Astrocyte (in vitro differentiated cells and primary cell): ENCODE measurements at places on chromosomes 1 and 21. TPM values are rescaled to one million over a fixed set of nuclear protein-coding genes. Genes with fewer than 3 reads are reported as not detected.

PGBD5 gene
- total RNA-seq: 14.7 and 22.4 TPM in 2 replicates

NTRK1 gene
- 0.10 and 0.27 TPM in 2 replicates for total RNA-seq

PAQR6 gene
- 6.4 and 7.2 TPM in 2 replicates for total RNA-seq

SUSD4 gene
- total RNA-seq: 9.2 and 18.8 TPM in 2 replicates

COL6A1 gene
- 131 and 173 TPM in 2 replicates for total RNA-seq

GJC2 gene
- 1.1 and 1.4 TPM in 2 replicates for total RNA-seq

MNDA gene
- total RNA-seq: not detected in 2 replicates

RPS27 gene
- total RNA-seq: 1,010 and 1,149 TPM in 2 replicates

CHI3L2 gene
- 0.65 TPM in 1 of 2 replicates, not detected in the other for total RNA-seq

HMGCS2 gene
- total RNA-seq: not detected in 2 replicates

GJA4 gene
- not detected in 2 replicates for total RNA-seq

HCRTR1 gene
- not detected in 2 replicates for total RNA-seq

GRCh38 chr1:43443197-43443946 lies 10.4 kb downstream of the HYI start:
- no peak overlapping the region for H3K4me3 ChIP-seq
- DNase-seq: no peak
- H3K36me3 ChIP-seq: peaks cover 36% of the 10 kb centered on the region
- no peaks in the 10 kb centered on the region for H3K27me3 ChIP-seq

DNA sequence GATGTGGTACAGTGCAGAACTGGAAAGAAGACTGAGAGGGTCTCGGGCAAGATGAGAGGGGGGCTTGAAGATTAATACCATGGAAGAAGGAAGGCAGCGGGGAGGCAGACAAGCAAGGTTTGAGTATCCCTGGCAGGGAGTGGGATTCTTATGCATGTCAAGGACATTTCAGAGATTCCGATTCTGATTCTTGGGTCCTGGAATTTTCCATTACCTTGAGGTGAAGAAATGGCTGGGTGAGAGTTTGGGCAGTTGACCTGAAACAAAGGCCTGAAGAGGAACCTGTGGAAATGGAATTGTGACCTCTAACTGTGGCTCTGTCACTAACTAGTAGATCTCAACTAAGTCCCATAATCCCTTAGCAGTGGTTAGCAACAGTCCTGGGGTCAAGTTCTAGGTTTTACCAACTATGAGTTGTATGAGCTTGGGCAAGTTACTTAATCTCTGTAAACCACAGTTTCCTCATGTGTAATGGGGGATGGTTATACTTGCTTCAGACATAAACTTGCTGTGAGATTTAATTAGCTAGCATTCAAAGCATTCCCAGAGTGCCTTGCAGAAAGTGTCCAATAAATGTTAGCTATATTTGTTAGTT lies 8.6 kb upstream of the ACTN2 start:
- no peak overlapping the region for H3K4me3 ChIP-seq
- H3K27me3 ChIP-seq: no peaks in the 10 kb centered on the region
- H3K36me3 ChIP-seq: no peaks in the 10 kb centered on the region
- H3K27ac ChIP-seq: no peak overlapping the region

DNA sequence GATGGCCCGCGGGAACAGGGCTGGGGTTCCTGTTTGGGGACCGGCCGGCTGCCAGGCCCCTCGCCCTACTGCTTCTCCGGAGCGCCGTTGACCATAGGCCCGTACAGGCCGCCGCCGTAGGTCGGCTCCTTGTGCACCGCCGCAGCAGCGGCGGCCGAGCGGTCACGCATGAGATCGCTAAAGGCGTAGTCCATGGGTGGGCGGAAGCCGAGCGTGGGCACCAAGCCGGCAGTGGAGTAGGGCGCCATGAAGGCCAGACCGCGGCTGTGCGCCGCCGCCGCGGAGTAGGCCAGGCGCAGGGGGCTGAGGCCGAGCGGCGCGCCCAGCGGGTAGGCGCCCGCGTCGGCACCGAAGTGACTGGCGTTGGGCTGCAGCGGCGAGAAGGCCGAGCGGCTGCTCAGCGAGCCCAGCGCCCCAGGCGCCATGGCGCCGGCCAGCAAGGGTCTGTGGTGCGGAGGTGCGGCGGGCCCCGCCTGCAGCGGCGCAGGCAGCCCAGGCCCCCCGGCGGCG lies 4.6 kb downstream of the DMRTA2 start:
- H3K27me3 ChIP-seq: peaks cover 88% of the 10 kb centered on the region
- no peaks in the 10 kb centered on the region for H3K36me3 ChIP-seq
- peaks cover 6% of the 10 kb centered on the region for H3K4me1 ChIP-seq
- H3K4me3 ChIP-seq: peak overlapping the region; percentile 33

DNA sequence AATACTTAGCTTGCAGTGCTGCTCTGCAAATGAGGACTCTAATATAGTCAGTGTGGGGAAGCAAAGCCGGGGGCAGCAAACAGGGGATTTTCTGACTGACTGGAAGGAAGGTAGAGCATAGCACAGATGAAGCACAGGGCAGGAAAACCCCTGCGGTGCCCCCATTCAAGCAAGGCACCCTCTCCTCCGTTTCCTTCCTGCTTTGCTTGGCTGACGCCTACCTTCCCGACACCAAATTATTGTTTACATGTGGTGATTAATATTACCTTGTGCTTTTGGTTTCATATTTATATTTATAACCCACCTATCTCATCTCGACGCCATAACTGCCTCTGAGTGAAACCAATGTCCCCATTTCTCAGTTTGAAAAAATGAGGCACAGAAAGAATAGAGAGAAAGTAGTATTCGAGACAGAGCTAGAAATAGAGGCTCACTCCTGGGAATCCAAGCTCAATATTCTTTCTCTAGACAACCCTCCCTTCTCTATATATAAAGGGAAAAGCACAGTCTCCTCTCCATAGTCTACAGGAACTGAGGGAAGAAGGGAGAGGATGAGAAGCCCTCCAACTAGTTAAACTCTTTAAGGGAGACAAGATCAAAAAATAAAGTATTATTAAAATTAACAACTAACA lies 41.3 kb downstream of the PIK3C2B start:
- H3K27ac ChIP-seq: no peak overlapping the region
- no peaks in the 10 kb centered on the region for H3K36me3 ChIP-seq

DNA sequence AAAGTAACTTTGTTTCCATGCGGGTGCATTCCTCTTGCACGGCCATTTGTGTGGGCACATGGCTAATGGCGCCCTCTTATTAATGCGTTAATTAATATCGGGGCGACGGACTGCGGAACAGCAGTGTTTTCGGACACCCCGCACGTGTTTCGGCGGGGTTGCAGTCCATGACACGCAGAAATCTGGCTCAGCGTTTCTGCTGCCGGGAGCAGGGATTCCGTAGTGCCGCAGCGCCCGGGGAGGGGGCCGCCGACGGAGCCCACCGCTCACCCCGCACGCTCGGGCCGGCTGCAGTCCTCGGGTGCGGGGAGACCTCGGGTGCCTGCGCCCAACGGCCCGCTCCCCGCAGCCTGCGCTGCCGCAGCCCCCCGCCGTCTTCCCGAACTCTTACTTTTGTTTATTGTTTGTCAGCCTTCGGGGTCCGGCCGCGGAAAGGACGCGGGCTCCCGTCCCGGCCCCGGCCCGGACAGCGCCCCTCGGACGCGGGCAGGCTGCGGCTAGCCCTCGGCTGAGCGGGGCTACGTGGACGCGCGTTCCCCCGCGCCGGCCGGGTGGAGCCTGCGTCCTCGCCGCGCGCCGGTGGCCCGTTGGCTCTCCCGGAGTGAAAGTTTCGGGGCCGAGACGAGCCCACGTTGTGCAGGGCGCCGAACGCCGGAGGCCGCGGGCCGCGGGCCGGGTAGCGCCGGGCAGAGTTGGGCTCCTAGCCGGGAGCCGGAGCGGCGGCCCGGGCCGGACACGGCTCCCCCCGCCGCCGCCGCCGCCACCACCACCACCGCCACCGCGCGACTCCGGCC lies 849 bp downstream of the NFIA start:
- peak overlapping the region; percentile 66 for H3K4me3 ChIP-seq
- peak overlapping the region; percentile 14 for H3K27ac ChIP-seq
- no peak for DNase-seq
- peaks cover 30% of the 10 kb centered on the region for H3K4me1 ChIP-seq

- peaks cover 43% of the 10 kb centered on the region for H3K27me3 ChIP-seq
- no peak overlapping the region for H3K27ac ChIP-seq
- DNase-seq: no peak
- H3K4me3 ChIP-seq: no peak overlapping the region
- no peaks in the 10 kb centered on the region for H3K36me3 ChIP-seq
- H3K4me1 ChIP-seq: no peaks in the 10 kb centered on the region
Measured at GRCh38 chr21:42619841-42620240, 33.6 kb upstream of the PDE9A start.

- no peaks in the 10 kb centered on the region for H3K27me3 ChIP-seq
- H3K27ac ChIP-seq: no peak overlapping the region
- H3K4me3 ChIP-seq: no peak overlapping the region
- no peak for DNase-seq
Measured at GRCh38 chr1:165628147-165628822, 2.7 kb upstream of the MGST3 start.

- no peak overlapping the region for H3K4me3 ChIP-seq
- no peaks in the 10 kb centered on the region for H3K27me3 ChIP-seq
- H3K27ac ChIP-seq: no peak overlapping the region
Measured at GRCh38 chr1:66292944-66293343, 241.0 kb upstream of the SGIP1 start.

GRCh38 chr1:152673016-152673415 lies 2.1 kb upstream of the LCE2C start:
- no peak for DNase-seq
- H3K4me1 ChIP-seq: no peaks in the 10 kb centered on the region
- H3K4me3 ChIP-seq: no peak overlapping the region
- no peaks in the 10 kb centered on the region for H3K36me3 ChIP-seq

DNA sequence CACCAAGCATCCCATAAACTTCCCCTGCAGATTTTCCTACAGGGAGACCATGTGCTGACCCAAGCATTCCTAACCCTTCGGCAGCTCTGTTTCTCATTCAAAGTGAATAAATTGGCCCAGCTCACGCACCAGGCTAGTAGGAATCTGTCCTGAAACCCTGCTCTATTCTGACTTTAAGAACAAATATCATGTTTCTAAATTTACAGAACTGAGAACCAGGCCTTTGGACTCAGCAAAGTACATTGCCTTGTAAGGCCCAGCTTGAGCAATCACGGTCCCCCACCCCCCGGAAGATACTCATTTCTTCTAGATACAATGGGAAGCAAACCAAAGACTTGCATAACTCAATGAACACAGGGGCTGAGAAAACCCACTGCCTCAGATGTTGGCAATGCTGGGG lies 160.1 kb upstream of the NFIA start:
- H3K4me3 ChIP-seq: no peak overlapping the region
- no peak overlapping the region for H3K27ac ChIP-seq
- H3K4me1 ChIP-seq: no peaks in the 10 kb centered on the region
- DNase-seq: no peak
- H3K27me3 ChIP-seq: no peaks in the 10 kb centered on the region

DNA sequence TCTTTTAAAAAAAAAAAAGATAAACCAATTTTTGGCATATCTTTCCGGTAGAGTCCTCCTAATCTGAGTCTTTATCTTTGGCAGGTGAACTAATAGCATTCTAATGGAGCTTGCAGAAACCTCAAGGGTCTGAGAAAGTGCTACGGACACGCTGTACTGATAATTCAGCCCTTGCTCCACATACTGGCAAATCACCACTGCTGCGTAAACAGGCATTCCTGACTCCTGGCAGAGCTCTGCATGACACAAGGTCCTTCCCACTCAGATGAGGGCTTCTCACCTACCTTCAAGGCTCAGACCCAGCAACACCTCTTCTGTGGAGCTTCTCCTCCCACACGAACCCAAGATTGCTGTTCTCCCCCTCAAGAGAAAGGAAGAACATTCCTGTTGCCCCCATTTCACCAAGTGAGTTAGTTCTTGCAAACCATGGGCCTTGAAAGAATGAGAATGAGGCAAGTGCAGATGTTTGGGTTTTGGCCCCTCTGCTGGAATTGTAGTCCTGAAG lies 48.0 kb downstream of the LYST start:
- no peaks in the 10 kb centered on the region for H3K36me3 ChIP-seq
- H3K27ac ChIP-seq: no peak overlapping the region
- no peaks in the 10 kb centered on the region for H3K27me3 ChIP-seq
- H3K4me1 ChIP-seq: peaks cover 7% of the 10 kb centered on the region
- no peak overlapping the region for H3K4me3 ChIP-seq
- DNase-seq: peak; percentile 48

DNA sequence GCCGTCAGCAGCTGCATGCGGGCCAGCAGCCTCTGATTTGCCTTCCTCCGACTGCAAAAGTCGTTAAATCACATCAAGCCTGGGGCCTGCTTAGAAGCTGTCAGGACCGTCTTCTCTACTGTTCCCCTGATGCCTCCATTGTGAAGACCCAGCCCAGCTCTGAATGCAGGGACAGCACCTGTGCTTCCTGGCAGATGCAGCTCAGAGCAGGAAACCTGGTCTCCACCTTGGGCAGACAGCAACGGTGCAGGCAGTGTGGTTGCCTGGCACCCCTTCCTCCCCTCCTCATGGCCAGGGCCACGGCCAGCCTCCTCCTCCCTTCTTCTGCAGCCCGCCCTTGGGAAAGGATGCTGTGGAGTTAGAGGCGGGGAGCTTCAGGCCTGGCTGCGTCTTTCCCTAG lies 92.3 kb upstream of the COL6A1 start:
- DNase-seq: no peak
- no peak overlapping the region for H3K4me3 ChIP-seq
- H3K4me1 ChIP-seq: peaks cover 12% of the 10 kb centered on the region
- no peaks in the 10 kb centered on the region for H3K27me3 ChIP-seq

DNA sequence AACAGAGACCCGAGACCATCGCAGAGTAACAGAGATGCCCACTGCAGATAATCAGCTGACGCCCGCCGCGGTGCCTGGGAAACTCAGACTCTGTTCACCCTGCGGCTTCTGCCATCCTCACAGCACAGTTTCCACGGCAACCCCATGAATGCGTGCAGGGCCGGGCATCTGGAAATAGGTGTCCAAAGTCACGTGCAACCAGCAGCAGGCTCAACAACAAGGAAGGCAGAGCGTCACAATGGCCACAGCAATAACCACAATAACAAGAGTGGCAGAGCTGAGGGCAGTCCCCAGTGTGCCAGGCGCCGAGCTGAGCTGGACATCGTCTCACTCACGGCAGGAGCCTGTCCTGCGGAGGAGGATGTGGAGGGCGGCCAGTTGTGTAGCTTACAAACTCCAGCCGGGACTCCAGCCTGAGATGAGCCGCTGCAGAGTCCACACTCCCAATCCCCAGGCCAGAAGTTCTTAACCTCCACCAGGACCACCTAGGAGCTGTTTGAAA lies 102.0 kb downstream of the CRYAA start:
- peaks cover 3% of the 10 kb centered on the region for H3K4me1 ChIP-seq
- no peak overlapping the region for H3K4me3 ChIP-seq
- no peak overlapping the region for H3K27ac ChIP-seq
- H3K27me3 ChIP-seq: peaks cover 30% of the 10 kb centered on the region
- no peak for DNase-seq

DNA sequence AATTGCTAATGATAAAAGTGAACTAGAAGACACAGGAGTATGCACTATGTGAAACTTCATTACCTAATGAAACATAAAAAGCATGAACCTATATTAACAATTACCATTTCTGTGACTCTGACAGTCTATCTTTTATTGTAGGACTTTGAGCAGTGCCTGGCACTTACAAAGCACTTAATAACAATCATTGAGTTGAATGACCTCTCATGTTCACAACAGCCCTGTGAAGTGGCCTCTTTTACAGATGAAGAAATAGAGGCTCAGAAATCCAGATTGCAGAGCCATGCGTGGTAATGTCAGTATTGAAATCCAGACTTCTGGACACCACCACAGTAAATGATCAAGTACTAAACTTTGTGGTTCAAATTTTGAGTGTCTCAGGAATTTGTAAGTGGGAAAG lies 326.4 kb downstream of the NTNG1 start:
- no peaks in the 10 kb centered on the region for H3K4me1 ChIP-seq
- H3K36me3 ChIP-seq: no peaks in the 10 kb centered on the region
- H3K27me3 ChIP-seq: no peaks in the 10 kb centered on the region
- no peak overlapping the region for H3K27ac ChIP-seq
- no peak overlapping the region for H3K4me3 ChIP-seq

GRCh38 chr1:165894591-165894990 lies 67.2 kb downstream of the UCK2 start:
- DNase-seq: no peak
- H3K4me1 ChIP-seq: peaks cover 66% of the 10 kb centered on the region
- H3K36me3 ChIP-seq: peaks cover 7% of the 10 kb centered on the region
- no peaks in the 10 kb centered on the region for H3K27me3 ChIP-seq
- H3K27ac ChIP-seq: peak overlapping the region; percentile 98
- H3K4me3 ChIP-seq: no peak overlapping the region
